ENCODE measurements at places on chromosomes 11 and 22.

GRCh38 chr22:30398685-30399680 is 2.2 kb downstream of the SEC14L2 start:
- DNase-seq = no peak

- DNase-seq = peak; percentile 54
These were observed 6.1 kb upstream of the MUC5AC start for GRCh38 chr11:1151366-1152315.

- peak; percentile 84 for DNase-seq
These were observed 24.1 kb downstream of the NEAT1 start for GRCh38 chr11:65446446-65447277.

GRCh38 chr22:28977060-28977459 is 84.6 kb downstream of the C22orf31 start:
- no peak for DNase-seq

DNA sequence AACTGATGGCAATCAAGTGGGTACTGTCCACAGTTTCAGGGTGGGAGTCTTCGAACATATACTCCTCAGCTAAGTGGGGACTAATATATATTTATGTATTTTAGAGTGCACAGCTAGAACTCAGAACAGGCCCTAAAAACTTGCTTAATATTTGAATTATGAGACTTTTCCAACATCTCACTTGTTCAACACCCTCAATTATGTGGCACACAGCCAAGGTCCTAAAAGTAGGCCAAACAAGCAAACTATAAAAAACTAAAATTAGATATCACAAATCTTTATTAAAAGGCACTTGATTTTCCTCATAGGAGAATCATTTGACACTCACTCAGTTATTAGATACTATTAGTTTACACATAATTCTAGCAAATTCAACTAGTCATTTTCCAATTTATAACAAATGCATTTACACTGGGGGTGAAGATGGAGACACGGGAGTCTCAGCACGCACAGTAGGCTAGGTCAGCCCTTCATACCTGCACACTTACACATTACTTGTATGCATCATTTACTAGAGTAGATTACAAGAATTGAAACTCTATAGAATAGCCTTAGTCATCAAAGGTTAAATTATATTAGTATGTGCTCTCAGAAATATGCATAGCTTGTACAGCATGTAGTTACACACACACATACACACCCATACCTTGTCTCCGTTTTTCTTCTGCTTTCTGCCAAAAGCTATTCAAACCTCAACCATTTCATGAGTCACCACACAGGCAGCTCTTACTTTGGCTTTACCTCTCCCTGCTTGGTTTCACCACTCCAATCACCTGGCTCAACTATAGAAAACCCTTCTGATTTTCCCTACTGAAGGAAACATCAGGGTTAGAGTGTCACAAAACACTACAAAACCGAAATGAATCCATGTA is 171.5 kb downstream of the SBF2 start:
- no peak for DNase-seq

DNA sequence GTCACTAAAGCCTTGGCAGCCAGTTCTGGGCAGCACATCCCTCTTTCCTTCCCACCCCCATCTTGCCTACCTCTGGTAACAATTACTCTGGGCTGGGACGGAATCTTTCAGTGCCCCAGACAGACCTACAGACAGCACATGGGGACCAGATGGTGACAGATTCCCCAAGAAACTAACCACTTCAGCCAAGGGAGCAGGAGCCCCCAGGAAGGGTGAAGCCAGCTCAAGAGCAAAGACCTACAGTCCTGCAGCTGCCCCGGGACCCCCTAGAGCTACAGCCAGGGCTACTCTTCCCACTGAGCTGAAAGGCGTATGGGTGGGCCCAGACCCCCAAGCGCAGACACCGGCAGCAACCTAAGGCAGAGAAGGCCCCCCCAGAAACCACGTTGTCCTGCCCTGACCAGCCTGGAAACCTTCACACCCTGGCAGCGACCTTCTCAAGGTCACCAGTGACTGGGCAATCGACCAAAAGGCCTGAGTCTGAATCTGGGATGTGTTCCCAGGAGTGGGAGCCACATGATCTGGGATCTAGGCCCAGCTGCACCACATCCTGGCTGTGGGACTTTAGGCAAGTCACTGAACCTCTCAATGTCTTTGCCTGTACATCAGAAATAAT is 65.8 kb downstream of the LRRC32 start:
- no peak for DNase-seq

DNA sequence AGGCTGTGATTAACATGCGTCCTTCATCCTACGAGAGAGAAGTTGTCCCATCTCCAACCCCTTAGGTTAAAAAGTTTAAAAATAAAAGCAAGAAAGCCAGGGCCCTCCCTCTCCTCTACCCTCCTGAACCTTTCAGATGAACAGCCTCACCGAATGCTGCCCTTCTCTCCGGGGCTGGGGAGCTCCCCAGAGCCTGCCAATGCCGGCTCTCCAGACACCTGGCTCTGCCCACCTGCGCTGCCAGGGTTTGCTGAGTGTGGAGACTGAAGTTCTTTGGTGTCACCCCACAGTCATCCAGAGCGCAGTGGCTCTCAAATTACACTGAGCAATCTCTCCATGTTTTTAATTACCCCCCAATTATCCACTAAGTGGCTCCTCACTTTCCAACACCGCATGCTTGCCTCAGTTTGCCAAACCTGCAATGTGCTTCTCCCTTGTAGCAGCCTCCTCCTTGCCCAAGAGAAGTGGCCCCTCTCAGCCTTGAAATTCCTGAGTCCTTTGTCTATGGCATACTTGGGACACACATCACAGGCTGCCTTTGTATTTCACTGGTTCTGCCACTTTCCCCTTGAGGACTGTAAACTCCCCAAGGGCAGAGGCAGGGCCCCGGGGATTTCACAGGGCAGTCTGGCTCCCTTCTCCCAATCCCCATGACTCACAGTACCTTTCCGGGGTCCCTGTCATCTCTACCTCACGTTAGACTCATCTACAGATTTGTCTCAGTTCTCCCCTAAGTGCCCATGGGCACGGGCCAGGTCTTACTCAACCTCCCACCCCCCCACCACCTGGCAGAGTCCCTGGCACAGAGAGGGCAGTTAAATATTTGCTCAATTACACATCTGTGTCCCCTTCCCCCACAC is 2.0 kb downstream of the MYH9 start:
- DNase-seq = no peak

GRCh38 chr22:40509401-40510134 is 127.0 kb downstream of the MRTFA start:
- no peak for DNase-seq

DNA sequence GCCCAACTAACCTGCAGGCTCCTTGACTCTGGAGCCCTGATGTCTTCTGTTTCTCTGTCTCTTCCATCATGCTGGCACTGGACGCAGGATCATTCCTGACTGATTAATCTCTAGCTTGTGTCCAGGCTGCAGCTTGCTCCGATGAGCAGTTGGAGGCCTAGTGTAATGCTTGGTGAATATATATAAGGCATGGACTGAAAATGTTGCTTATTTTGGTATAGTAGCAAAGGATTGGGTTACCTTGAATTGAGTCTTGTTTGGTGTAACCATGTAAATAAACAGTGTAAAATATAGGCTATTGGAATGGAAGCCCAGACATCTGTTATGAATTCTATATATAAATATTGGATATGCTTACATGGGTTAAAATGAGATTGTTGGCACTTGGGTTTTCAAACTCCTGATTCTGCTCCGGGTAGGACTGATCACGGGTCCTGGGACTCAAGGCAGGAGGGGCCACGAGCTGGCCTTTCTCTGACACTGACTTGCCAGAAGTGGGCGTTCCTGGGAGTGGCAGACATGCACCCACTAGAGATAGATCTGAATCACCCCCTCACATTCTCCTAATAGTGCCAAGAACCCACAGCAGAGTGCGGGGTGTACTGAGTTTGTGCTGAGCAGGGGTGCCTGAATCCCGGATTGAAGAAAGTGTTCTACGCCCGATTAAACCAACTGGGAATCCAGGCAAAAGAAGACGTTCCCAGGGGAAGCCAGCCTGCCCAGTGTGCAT is 25.8 kb downstream of the LRP5 start:
- peak; percentile 72 for DNase-seq

DNA sequence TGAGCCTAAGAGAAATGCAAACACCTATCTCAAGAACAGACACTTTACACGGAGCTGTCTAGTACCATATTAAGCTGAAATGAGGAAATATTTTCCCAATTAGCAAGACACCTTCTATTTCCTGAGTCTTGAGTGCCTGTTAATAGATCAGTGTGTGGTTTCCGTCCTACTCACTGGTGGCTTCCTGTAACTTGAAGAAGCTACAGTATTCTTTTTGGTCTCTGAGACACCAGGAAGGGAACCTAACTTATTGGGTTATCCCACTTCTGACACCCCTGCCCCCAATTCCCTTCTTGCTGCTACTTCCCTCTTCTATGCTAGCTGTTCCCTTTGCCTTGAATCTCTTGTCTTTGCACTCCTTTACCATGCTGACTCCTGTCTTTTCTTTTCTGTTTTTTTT is 92.7 kb downstream of the FDX1 start:
- no peak for DNase-seq

DNA sequence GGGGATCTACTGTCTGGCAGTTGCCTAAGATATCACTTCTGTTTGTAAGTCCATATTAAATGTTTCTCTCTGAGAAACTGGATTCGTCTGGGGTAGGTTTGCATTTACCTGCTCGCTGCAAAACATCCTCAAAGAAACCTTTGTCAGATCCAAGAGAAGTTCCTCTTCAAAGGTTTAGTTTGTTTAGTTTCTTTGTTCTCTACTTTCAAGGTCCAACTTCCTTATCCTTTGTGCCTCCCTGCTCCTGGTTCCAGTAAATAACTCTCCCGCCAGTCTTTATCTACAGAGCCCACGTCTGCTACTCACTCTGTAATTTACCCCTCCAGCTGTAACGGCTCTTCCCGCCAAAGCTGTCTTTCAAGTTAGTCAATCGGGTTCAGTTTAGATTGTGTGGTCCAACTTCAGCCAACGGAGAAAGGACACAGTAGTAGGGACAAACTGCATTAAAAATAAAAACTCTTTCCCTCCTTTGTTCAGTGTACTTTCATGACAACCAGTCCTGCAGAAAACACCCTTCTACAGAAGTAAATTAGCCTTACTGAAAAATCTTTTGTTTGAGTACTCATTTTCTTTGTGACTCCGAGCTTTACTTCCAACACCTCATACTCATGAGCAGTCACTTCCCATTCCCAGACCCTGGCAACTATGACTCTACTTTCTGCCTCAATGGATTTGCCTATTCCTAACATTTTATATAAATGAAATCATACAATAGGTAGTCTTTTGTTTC is 41.0 kb downstream of the TMPRSS5 start:
- DNase-seq = no peak

- no peak for DNase-seq
These were observed 1475.4 kb downstream of the BRD1 start for GRCh38 chr22:48352086-48352911.

DNA sequence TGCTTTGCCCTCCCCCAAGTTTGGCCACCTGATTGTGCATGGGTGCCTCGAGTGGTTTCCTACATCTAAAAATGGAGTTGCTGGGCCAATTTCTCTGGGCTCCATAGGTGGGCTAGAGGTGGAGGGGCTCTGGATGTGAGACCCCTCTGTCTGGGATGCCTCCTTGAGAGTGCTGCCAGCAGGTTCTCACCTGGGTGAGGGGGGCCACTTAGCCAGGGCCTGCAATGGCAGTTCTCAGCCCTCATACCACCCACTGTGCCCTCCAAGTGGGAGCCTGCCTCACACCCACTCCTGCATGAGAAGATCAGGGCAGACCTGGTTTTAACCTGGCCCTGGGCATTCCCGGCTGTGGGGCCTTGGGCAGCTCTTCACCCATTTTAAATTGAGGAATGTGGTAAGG is 83.9 kb downstream of the CABIN1 start:
- DNase-seq = no peak

GRCh38 chr22:29661336-29661735 is 57.9 kb downstream of the NF2 start:
- no peak for DNase-seq

GRCh38 chr11:11036848-11037732 is 179.2 kb upstream of the ZBED5 start:
- DNase-seq = no peak

GRCh38 chr11:58730507-58731089 is 1.1 kb downstream of the GLYAT start:
- no peak for DNase-seq

- DNase-seq = no peak
These were observed 2.2 kb upstream of the CD151 start for GRCh38 chr11:830295-831117.

GRCh38 chr22:26579331-26579886 is 10.5 kb downstream of the TPST2 start:
- DNase-seq = no peak

GRCh38 chr11:67345920-67346819 is 7.2 kb downstream of the POLD4 start:
- no peak for DNase-seq

GRCh38 chr11:103844327-103845215 is 191.9 kb upstream of the DDI1 start:
- no peak for DNase-seq

DNA sequence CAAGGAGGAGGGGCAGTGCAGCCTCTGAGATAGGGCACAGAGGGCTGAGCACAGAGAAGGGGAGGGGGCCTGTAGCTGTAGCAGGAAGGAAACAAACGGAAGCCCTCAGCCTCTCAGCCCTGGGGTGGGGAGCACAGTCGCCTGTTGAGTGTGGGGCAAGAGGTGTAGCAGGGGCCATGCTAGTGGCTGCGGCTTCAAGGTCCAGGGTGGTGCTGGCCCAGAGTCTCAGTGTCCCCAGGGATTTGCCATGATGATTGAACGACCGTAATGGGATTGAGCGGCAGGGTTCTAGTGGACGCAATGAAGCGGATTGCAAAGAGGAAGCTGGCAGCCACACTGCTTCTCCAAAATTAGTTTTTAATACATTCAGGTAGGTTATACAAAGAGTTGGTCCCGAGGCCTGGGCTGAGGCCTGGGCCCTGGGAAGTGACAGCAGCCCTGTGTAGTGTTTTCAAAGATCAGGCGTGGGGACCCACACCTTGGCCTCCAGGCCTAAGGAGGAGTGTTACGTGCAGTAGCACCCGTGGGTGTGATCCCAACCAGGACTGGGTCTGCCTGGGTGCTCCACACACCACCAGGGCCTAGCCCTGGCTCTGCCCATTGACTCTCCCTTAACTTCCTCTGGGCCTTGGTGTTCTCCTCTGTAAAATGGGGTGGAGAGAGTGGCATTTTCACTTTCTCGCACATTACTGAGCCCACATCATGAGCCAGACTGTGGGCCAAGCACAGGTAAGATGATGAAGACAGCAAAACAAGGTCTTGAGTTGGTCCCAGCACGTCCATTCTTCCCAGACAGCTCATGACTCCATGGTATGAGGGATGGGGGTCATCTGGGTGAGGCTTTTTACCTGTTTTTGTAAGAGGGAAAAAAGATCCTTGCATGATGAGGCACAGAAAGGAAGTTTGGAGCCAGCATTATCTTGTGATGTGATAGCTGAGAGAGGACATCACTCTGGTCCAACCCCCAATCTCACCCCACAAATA is 13.1 kb downstream of the LRRC32 start:
- no peak for DNase-seq

GRCh38 chr11:116865696-116866095 is 28.3 kb upstream of the APOA1 start:
- DNase-seq = no peak

Measured in right atrium auricular region (tissue), 2 donors.